ENCODE measurements at places on chromosomes 13 and 19.
A peak's percentile ranks its signal among the peaks of the same experiment; 100 is the strongest.

- DNase-seq, result no peak
Measured at GRCh38 chr13:33743438-33744368, 74.2 kb upstream of the RFC3 start.

DNA sequence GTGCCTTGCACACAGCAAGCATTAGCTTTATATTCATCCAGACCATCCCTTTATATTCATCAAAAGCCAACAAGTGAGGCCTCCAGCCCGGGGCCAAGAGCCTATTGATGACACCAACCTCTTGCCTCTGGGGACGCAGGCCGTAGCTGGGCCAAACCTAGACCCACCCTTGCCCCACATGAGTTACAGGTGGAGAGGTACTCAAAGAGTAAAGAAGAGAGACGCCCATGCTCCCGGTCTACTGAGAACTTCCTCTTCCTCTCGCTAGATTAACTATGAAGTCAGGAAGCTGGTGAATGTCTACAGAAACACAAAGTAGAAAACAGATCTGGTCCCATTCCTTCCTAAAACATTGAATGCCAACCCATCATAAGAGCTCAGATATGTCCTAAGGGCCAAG lies 3.8 kb upstream of the MLNR start:
- DNase-seq, result no peak

- DNase-seq, result no peak
Measured at GRCh38 chr13:37136187-37136586, 30.7 kb upstream of the CSNK1A1L start.

GRCh38 chr13:48892688-48893075 lies 83.0 kb upstream of the FNDC3A start:
- DNase-seq, result no peak

DNA sequence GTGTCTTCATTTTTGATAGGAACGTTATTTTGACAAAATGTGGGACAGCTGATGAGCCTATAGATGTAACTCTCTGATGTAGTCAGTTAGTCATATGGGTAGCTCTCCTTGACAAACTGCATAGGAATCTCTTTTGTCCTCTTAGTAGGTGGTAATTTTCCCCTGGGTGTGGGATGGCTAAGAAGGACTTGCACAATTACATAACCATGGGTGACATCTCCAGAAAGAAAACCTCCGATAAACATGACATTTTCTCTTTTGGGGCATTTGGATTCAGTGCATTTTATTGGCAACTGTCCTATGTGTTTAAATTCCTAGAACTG lies 41.8 kb downstream of the IGFL3 start:
- no peak for DNase-seq

GRCh38 chr13:26600343-26600742 lies 42.9 kb downstream of the WASF3 start:
- no peak for DNase-seq

DNA sequence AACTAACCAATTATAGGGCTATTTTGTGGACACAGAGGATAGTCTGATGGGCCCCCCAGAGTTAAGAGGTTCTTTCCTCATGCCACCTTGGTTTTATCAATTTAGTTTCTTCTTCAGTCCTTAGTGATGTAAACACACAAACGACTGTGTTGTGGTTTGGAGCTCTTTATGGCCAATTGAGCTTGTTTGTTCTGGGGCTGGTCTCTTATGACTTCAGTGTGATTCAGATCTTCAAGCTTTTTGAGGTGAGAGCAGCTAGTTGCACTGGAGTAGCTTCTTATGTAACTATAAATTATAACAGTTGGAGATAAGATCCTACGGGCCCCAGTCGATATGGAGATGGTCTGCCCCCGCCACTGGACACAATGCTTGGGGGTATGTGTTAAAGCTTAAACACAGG lies 22.0 kb upstream of the GJB6 start:
- DNase-seq, result no peak

DNA sequence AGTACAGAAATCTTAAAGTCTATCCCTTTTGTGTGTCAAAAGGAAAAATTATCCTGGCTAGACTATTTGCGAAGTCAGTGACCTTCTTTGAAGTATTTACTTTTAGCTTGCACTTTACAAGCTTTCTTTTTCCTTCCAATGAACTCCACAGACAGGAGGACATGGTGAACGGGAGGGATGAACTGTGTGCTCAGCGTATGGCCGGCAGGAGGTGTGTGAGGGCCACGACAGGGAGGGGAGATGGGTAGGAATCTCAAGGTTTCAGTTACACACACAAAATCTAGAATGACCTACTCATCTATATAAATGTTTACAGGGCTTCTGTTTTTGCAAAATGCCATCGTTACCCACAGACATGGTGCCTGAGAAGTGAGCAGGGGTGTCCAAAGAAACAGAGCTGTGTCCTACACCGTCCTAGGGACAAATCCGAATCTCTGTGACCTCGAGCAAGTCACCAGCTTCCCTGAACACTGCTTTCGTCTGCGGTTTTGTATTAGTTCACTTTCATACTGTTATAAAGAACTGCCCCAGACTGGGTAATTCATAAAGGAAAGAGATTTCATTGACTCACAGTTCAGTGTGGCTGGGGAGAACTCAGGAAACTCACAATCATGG lies 537.2 kb downstream of the LIG4 start:
- DNase-seq, result no peak

DNA sequence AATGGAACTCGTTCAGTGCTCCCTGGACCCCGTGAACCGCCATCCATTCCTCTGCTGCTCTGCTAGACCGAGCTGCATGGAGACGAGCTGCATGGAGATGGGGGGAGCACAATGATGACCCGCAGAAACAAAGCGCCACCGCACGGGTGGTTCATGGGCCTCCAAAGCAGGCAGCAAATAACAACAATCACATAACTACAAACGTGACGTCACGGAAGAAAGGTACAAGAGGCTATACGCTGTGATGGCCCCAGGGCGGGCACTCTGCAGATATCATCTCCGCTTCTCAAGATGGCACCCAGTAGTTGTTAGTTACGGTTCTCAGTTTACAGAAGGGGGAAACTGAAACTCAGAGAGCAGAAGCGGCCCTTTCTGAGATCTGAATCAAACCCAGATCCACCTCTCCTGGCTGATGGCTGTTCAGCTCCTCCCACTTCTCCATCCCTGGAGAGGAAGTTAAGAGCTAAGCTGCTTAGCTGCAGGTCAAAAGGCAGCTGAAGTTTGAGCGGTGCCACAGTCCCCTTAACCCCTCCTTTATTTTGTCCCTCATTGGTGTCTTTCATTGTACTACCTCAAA lies 1.7 kb downstream of the ATP13A1 start:
- no peak for DNase-seq

- DNase-seq, result no peak
Measured at GRCh38 chr13:31053091-31053490, 108.6 kb downstream of the HSPH1 start.

GRCh38 chr13:41514853-41515395 lies 57.6 kb downstream of the RGCC start:
- DNase-seq, result no peak

DNA sequence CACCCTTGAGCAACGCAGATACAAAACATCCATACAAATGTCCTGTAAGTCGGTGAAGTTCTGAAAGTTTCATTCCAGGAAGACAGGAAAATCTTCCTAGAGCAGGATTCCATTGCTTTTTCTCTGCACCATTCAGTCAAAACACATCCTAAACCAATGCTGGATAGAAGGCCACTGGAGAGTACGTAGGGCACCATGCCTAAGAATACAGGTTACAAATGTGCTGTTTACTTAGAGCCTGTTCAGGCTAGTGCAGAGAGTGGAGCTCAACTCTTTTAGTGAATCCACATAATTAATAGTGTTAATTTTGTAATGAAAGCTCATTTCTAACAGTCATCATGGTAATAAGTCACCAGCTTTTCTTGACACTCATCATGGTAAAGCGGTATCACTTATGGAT lies 187.6 kb downstream of the NHLRC3 start:
- no peak for DNase-seq

GRCh38 chr19:30684613-30685012 lies 312.4 kb downstream of the ZNF536 start:
- no peak for DNase-seq

GRCh38 chr13:50133358-50133953 lies 118.2 kb downstream of the KCNRG start:
- DNase-seq, result no peak

DNA sequence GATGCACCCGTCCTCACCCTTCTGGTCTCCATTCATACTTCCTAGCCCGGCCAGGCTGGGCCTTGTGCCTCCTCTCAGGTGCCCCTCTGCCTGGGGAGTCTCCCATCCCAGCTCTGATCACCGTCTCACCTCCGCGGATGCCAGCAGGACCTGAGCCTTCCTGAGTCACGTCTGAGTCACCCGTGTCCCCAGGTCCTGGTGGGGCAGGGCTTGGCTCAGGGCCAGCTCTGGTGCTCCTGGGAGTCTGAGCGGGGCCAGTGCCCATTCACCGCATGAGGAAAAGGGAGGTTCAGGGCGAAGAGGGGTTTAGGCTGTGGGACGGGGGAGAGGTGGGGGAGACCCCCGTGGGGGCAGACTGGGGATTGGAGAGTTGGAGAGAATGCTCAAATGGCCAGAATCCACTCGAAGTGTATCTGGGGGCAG lies 593 bp downstream of the ATP8B3 start:
- peak; percentile 62 for DNase-seq

DNA sequence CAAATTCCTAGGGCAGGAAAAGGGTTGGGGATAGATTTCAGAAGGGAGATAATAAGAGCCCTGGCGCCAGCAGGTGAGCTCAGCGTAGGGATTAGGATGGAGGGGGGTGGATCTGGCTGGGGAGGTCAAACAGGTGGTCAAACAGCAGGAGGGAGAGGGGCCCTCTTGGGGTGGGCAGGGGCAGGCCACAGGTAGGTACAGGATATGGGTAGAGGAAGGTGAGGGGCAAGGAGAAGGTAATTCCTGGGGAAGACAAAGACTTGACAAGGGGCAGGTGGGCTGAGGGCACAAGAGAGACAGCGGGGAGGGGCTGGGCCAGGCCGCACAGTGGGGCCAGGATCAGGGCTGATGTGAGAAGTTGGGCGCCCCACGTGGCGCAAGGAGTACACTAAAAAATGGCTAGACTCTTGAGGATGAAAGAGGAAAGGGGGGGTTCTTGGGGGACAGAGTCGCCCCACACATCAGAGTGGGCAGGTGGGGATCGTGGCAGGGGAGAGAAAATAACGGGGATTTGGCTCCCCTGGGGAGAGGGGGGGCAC lies 713 bp downstream of the KRI1 start:
- no peak for DNase-seq

- DNase-seq, result no peak
Measured at GRCh38 chr13:100115693-100116254, 26.9 kb downstream of the PCCA start.

DNA sequence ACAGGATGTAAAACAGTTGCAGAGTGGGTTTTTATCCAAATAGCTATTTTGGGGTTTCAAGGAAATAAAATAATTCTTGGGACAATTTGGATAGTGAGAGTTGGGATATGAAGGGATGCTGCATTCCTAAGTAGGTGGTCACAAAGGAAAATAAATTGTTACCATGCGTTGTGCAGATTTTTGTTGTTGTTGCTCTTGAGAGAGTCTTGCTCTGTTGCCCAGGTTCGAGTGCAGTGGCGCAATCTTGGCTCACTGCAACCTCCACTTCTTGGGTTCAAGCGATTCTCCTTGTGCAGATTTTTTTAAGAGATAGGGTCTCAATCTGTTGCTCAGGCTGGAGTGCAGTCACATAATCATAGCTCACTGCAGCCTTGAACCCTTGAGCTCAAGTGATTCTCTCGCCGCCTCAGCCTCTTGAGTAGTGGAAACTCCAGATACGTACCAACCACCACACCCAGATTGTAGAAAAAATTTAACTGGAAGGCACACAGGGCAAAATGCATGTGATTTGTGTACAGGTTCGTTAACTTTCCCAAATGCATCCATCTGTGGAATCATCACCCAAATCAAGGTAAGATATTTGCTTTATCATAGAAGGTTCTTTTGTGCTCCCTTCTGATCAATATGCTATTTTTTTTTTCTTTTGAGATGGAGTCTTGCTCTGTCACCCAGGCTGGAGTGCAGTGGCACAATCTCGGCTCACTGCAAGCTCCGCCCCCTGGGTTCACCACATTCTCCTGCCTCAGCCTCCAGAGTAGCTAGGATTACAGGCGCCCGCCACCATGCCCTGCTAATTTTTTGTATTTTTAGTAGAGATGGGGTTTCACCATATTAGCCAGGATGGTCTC lies 16.0 kb downstream of the SLC1A5 start:
- DNase-seq, result no peak

GRCh38 chr13:93409816-93410215 lies 183.2 kb downstream of the GPC6 start:
- DNase-seq, result no peak

DNA sequence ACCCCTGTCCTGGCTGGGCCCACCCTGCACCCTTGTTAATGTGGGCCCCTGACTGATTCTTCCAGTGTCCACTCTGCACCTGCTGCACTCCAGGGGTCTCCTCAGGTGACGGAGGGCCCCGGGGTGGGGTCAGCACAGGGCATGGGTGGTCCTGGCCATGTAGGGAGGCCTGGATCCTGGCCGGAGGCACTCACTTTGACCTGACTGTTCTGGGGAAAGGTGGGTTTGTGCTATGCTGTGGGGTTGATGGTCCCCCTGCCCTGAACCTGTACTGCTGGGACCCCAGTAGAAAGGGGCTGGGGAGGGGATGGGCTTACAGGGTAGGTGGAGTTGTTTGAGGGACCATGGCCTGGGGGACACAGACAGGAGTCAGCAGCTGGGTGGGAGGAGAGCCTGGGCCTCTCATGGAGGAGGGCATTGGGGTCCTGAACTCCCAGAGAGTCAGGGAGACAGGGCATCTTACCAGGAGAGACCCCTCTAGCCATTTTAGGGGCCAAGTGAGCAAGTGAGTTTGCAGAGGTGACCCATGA lies 25.8 kb upstream of the CEACAM1 start:
- no peak for DNase-seq

DNA sequence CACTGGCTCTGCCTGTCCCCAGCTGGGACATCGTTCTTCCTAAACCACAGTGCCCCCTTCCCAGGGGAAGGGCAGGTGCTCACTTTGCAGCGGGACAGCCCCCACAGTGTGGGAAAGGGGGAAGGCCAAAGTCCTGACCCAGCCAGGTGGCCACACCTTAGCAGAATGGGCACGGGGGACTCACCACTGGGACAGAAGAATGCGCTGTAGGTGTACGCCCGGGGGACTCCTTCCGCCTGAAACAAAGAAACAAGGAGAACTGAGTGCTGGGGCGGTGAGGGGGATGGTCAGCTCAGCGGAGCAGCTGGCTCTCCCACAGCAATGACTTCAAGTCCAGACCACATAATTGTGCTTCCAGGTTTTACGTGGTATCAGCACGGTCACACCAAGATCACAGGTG lies 49.4 kb downstream of the F2RL3 start:
- no peak for DNase-seq

DNA sequence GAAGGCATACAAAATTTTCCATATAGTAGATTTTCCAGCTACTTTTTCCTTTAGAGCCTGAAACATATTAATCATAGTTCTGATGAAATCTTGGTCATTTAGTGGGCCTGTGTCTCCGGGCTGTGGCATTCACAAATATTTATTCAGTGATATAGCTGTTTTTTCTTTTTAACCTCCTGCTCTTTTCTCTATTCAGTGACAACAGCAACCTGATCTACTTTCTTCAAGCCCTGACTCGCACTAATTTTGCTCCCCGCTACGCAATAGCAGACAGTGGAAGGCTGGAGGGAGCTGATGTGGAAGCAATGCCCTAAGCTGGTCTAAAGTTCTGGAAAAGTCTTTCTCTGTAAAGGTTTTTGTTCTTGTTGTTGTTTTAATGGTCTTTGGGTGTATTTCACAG lies 289.7 kb downstream of the SLITRK6 start:
- no peak for DNase-seq

GRCh38 chr19:41144403-41144802 lies 30.2 kb downstream of the CYP2F1 start:
- peak; percentile 82 for DNase-seq

GRCh38 chr13:66655847-66656454 lies 574.2 kb downstream of the PCDH9 start:
- no peak for DNase-seq

- no peak for DNase-seq
Measured at GRCh38 chr13:92500192-92500591, 726.4 kb upstream of the GPC6 start.

Measured in SJSA1 (cell line).